ENCODE measurements at places on chromosomes 11 and 22. TPM values are rescaled to one million over a fixed set of nuclear protein-coding genes. Genes with fewer than 3 reads are reported as not detected.

Gene SAA1
- polyA plus RNA-seq = not detected

Gene RPL27A
- polyA plus RNA-seq = 4,481 TPM

Gene GGTLC2
- polyA plus RNA-seq = not detected

Gene ALKBH3
- polyA plus RNA-seq = 45.2 TPM

Gene CSTPP1
- 20.4 TPM for polyA plus RNA-seq

DNA sequence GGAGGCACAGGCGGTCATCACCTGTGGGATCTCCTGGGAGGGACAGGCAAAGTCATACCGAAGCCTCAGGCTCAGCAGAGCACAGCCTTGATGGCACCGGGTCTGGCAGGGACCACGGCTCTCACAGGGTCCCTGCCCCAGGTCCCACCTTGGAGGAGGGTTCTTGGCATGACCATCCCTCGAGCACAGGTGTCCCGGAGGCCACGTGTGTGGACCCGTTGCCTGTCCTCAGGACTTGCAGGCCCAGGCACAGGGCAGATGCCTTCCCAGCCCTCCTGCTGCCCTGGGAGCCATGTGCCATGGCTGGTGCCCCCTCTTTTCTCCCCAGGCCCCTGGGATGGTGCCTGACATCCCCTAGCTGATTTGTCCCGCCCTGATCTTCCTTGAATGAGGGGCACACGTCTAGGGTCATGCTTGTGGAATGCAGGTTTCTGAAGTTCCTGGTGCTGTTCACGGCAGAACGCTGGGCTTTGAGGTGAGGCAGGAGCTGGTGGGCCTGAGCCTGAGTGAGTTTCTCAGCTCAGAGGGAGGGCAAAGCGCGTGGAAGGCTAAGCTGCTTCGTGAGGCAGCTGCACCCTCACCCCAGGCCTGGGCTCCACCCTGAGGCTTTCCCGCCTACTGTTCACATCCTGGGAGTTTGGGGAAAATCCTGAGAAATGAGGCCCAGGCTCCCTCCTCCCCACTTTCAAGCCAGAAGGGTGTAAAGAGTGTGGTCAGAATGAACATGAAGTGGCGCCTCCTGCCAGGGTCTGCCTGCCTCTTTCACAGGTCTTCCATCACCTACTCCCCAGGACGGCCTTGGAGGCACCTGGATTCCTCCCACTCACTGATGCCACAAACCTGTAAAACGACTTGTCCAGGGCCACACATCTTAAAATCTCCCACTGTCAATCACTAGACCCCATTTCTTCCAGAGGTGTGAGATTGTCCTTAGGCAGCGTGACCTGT is 325.8 kb upstream of the B3GAT1 start:
- no peak for DNase-seq
- H3K27ac ChIP-seq = no peak overlapping the region
- H3K4me3 ChIP-seq = no peak overlapping the region
- H3K4me1 ChIP-seq = peaks cover 12% of the 10 kb centered on the region

DNA sequence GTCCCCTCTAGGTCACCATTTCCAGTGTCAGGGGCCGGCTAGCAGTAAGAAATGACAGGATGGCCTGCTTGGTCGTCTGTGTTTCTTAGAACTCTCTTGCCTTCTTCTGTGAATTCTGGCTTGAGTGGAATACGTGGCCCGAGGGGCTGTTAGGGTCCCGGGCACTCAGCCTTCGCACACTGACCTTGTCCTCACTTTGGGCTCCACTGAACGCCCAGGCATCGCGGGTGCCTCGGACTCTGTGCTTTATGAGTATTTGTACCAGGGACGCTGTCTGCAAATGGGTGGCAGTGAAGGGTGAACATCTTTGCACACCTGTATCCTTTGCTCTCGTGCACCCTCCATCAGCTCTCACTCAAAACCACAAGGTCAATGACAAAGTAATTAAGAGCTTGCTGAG is 123.4 kb upstream of the ANO1 start:
- peaks cover 4% of the 10 kb centered on the region for H3K27me3 ChIP-seq
- DNase-seq = peak; percentile 10
- no peaks in the 10 kb centered on the region for H3K36me3 ChIP-seq
- H3K27ac ChIP-seq = no peak overlapping the region
- no peak overlapping the region for H3K4me3 ChIP-seq

DNA sequence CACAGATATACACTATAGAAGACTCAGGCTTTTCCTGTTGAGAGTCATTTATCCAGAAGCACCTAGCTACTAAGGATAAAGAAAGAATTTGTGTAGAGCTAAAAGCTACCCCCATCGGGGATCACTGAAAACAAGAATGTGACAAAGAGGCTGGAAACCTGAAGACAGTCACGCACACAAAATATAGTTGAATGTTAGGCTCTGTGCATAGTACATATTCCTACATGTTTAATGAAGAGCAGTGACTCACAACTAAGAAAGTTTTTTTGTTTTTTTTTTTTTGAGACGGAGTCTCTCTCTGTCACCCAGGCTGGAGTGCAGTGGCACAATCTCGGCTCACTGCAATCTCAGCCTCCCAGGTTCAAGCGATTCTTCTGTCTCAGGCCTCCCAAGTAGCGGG is 8.4 kb downstream of the OR10V1 start:
- H3K36me3 ChIP-seq = no peaks in the 10 kb centered on the region
- no peak for DNase-seq
- peaks cover 23% of the 10 kb centered on the region for H3K27me3 ChIP-seq
- no peak overlapping the region for H3K4me3 ChIP-seq
- no peaks in the 10 kb centered on the region for H3K4me1 ChIP-seq

- no peaks in the 10 kb centered on the region for H3K4me1 ChIP-seq
- no peaks in the 10 kb centered on the region for H3K36me3 ChIP-seq
- DNase-seq = no peak
- H3K27ac ChIP-seq = no peak overlapping the region
These were observed 383.1 kb upstream of the CADM1 start for GRCh38 chr11:115887316-115887715.

GRCh38 chr11:63872800-63873197 is 33.9 kb downstream of the MARK2 start:
- H3K4me3 ChIP-seq = peak overlapping the region; percentile 39
- DNase-seq = no peak
- peaks cover 3% of the 10 kb centered on the region for H3K36me3 ChIP-seq
- peaks cover 87% of the 10 kb centered on the region for H3K4me1 ChIP-seq
- H3K27ac ChIP-seq = no peak overlapping the region

- H3K4me1 ChIP-seq = peaks cover 13% of the 10 kb centered on the region
- peak overlapping the region; percentile 52 for H3K4me3 ChIP-seq
- DNase-seq = no peak
- H3K27ac ChIP-seq = peak overlapping the region; percentile 82
These were observed 17.0 kb upstream of the KCTD14 start for GRCh38 chr11:78039919-78040671.

DNA sequence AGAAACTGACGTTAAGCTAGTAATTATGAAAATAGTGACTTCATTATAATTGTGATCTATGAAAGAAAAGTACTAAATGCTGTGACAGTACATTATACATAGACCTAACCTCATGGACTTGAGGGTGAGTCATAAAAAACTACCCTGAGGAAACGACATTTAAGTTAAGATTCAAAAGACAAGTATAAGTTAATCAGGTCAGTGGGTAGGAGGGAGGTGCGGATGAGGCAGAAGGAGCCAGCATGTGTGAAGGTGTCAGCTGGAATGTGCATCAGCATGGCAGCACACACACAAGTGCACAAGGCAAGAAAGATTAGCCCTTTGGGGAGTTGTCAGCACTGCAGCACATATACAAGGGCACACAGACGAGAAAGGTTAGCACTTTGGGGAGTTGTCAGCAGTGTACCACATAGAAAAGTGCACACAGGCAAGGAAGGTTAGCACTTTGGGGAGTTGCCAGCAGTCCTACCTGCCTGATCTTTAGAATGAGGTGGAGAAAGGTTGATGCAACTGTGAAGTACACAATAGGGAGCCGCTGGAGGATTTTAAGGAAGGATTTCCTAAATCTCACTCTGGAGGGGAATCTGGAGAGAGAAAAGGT is 31.6 kb upstream of the CAVIN3 start:
- peaks cover 2% of the 10 kb centered on the region for H3K4me1 ChIP-seq
- H3K27ac ChIP-seq = no peak overlapping the region
- no peak overlapping the region for H3K4me3 ChIP-seq
- no peak for DNase-seq

DNA sequence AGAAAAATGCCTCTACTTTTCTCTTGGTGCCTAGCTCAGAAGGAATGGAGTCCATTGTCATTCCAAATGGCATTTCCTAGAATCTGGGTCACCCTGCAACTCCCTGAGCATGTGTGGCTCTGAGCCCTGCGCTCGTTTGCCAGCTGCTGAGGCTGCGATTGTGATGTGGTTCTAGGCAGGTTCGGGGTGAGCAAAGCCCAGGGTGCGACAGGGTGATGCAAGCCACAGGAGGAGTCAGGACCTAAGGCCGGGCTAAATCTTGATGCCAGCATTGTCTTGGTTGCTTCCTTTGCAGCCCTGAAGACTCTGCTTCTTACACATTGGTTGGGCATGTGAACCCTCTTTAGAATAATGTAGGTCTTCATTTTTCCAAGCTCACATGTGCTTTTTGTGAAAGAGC is 131.0 kb downstream of the MORC2 start:
- H3K36me3 ChIP-seq = no peaks in the 10 kb centered on the region
- H3K4me1 ChIP-seq = no peaks in the 10 kb centered on the region
- no peak for DNase-seq
- H3K27me3 ChIP-seq = peaks cover 8% of the 10 kb centered on the region
- H3K27ac ChIP-seq = no peak overlapping the region
- H3K4me3 ChIP-seq = no peak overlapping the region

- no peak overlapping the region for H3K27ac ChIP-seq
- DNase-seq = no peak
- H3K4me3 ChIP-seq = no peak overlapping the region
- no peaks in the 10 kb centered on the region for H3K27me3 ChIP-seq
- H3K4me1 ChIP-seq = no peaks in the 10 kb centered on the region
- H3K36me3 ChIP-seq = no peaks in the 10 kb centered on the region
These were observed 47.6 kb upstream of the KCNQ1OT1 start for GRCh38 chr11:2747248-2748027.

- H3K27me3 ChIP-seq = no peaks in the 10 kb centered on the region
- peaks cover 49% of the 10 kb centered on the region for H3K4me1 ChIP-seq
- no peak overlapping the region for H3K4me3 ChIP-seq
- no peak for DNase-seq
- peak overlapping the region; percentile 59 for H3K27ac ChIP-seq
These were observed 6.7 kb downstream of the CAPN5 start for GRCh38 chr11:77073328-77074001.

- no peaks in the 10 kb centered on the region for H3K36me3 ChIP-seq
- H3K4me1 ChIP-seq = no peaks in the 10 kb centered on the region
- H3K27ac ChIP-seq = no peak overlapping the region
- H3K27me3 ChIP-seq = no peaks in the 10 kb centered on the region
- H3K4me3 ChIP-seq = no peak overlapping the region
- DNase-seq = no peak
These were observed 1024.0 kb upstream of the CNTN5 start for GRCh38 chr11:97996762-97997161.

DNA sequence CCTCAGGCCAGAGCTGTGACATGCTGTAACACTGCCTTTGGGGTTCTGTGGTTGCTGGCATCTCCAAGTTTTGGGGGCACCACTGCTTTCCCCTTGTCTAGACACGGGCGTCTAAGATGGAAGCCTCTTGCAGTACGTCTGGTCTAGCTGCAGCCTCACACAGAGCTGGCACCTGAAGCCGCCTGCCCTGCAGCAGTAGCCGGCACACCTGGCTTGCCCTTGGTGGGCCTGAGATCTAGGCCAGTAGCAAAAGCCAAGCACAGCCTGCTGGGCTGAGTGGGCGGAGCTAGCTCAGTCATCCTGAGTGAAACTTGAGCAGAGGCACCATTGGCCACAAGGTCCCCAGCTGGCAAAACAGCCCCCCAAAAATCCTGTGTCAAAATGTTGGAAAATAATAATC is 154.2 kb downstream of the DLG2 start:
- H3K27ac ChIP-seq = no peak overlapping the region
- no peaks in the 10 kb centered on the region for H3K4me1 ChIP-seq
- H3K4me3 ChIP-seq = no peak overlapping the region
- H3K27me3 ChIP-seq = no peaks in the 10 kb centered on the region

DNA sequence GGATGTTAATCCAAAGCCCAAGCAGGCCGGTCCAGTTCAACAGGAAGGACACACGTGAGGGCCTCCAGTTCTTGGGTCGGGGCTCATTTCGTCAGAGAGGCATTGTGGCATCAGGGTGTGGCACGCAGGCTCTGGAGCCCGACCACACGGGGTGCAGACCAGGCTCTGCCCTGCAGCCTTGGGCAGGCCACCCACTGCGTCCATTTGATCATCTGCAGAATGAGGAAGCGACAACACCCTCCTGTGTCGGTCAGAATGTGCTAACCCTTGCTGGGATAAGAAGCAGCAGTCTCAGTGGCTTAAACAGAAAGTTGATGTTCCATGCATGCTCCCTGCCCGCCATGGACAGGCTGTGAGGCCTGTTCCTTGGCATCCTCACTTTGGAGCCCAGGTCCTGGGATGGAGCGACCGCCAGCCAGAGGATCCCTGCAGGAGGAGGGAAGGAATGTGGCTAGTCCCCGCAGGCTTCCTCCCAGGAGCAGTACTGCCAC is 10.8 kb downstream of the RIBC2 start:
- no peaks in the 10 kb centered on the region for H3K36me3 ChIP-seq
- no peaks in the 10 kb centered on the region for H3K4me1 ChIP-seq
- H3K4me3 ChIP-seq = no peak overlapping the region
- no peak overlapping the region for H3K27ac ChIP-seq

- no peaks in the 10 kb centered on the region for H3K36me3 ChIP-seq
- no peak overlapping the region for H3K27ac ChIP-seq
- DNase-seq = no peak
- no peaks in the 10 kb centered on the region for H3K4me1 ChIP-seq
These were observed 79.5 kb upstream of the HMGXB4 start for GRCh38 chr22:35177811-35178210.

DNA sequence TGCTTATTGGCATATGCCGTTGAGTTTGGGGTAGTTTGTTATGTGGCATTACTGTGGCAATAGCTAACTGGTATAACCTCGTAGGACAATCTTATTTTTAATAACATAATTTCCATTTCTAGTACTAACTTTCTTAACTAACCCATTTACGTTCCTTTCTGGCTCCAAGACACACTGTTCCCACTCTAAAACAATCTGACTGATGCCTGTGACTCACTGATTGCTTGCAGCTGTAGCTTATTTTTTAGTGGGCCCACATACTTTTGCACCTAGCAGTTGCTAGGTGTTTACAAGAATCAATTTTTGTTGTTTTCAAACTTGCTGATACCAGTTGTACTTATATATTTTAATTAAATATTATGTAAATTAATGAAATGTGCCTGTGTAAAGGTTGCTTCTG is 52.2 kb downstream of the FAT3 start:
- no peaks in the 10 kb centered on the region for H3K36me3 ChIP-seq
- no peak for DNase-seq
- H3K4me1 ChIP-seq = no peaks in the 10 kb centered on the region

DNA sequence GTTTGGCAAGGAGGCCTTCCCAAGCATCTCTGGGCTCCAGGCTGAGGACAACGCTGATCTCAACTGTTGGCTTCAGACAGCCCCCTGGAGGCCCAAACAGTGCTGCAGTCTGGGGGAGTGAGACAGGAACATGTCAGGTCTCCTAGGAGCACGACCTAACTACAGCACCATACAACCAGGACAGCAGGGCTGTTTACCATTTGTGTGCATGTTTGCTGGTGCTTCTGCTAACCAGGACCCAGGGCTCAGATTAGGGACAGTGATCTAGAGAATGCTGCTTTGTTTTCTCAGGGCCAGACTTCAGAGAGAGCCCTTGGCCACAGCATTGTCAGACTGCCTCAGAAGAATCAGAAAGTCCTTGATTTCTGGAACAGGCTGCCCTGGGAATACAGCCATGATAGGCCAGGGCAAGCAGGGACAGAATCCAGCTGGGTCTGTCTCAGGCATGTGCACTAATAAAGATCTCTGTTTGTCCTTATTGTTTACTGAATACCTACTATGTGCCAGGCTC is 126.5 kb downstream of the VPREB1 start:
- peaks cover 11% of the 10 kb centered on the region for H3K27me3 ChIP-seq
- no peak overlapping the region for H3K4me3 ChIP-seq
- no peaks in the 10 kb centered on the region for H3K4me1 ChIP-seq
- H3K27ac ChIP-seq = no peak overlapping the region
